Stimulated activated CD4-positive, alpha-beta T cell treated with anti-CD3 and anti-CD28 coated beads, TNF-alpha, amount 100 ng/mL, for 4 hours (primary cell): ENCODE measurements at places on chromosomes 16 and 17.

- no peak for DNase-seq
Measured at GRCh38 chr16:86466696-86467406, 43.5 kb upstream of the FOXF1 start.

DNA sequence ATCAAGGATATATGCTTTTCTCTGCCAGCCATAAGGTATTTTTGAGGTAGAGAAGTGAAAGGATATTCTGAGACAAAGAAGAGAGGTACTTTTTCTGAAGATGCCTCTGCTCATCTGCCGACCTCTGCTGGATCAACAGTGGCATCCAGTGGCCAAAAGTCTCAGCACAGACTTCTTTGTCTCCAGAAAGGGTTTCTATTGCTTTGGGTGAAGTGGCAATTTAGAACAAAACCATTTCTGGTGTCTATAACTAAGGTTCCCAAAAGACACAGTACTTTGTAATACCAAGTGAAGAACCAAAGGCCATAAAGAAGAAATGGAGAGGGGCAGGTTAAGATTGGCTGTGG is 155.2 kb upstream of the C17orf78 start:
- no peak for DNase-seq

DNA sequence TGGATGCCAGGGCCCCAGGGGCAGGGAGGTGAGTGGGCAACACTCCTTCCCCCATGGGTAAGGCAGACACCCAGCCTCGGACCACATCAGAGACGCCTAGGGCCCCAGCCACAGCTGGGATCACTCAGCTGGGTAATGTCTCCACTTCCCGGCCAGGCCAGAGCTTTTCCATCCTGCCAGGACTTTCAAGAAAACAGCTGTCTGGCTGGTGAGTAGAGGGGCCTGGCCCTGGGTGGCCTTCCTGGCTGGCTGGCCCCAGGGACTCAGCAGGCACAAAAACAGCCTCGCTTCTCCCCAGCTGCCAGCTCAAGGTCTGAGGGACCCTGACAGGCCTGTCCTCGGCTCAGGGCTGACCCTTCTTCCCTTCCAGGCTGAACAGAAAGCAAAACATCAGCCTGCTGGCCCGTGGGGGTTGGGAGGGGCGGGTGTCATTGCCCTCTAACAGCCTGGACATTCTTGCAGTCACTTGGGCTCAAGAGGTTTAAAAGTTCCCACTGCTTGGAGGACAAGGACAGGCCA is 45.3 kb upstream of the JPH3 start:
- no peak for DNase-seq

DNA sequence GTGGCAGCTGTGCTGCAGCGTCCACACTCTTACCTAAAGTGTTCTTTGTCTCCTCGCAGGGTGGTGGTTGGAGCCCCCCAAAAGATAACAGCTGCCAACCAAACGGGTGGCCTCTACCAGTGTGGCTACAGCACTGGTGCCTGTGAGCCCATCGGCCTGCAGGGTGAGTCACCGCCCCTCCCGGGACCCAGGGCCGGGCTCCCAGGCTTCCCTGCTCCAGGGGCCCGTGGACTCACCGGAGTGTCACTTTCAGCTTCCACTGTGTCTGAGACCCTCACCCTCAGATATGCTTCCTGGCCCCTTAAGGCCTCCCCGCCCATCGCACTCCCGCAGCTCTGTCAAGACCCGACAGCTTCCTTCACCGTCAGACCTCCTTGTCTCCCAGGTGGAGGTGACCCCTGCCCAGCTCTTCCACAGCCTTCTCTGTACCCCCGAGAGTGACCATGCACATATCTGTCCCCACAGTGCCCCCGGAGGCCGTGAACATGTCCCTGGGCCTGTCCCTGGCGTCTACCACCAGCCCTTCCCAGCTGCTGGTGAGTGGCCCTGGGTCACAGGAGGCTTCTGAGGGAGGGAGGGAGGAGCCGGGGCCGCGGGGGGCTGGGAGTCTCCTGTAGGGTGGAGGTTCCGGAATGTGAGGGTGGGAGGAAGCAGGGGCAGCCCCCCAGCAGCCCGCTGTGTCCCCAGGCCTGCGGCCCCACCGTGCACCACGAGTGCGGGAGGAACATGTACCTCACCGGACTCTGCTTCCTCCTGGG is 1.8 kb downstream of the ITGAX start:
- DNase-seq: no peak

DNA sequence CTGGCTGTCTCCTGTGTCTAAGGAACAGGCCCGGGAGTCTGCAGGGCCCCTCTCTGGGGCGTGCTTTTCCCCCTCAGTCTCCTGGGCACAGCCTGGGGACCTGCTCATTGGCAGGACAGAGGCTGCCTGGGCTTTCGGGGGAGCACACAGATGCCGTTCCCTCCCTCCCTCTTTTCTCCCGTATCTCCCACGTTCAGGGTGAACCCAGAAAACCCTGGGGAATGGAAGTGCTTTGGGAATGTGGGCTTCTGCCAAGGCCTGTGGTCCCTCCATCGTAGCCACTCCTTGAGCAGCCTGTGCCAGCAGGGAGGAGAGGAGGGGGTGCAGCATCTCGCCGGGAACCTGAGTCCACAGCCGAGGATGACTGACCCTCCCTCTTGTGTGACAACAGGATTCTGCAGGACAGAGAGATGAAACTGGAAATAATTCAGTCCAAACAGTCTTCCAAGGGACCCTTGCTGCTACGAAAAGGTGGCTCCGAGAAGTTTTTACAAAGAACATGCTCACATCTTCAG is 52.0 kb downstream of the RNF213 start:
- DNase-seq: no peak

DNA sequence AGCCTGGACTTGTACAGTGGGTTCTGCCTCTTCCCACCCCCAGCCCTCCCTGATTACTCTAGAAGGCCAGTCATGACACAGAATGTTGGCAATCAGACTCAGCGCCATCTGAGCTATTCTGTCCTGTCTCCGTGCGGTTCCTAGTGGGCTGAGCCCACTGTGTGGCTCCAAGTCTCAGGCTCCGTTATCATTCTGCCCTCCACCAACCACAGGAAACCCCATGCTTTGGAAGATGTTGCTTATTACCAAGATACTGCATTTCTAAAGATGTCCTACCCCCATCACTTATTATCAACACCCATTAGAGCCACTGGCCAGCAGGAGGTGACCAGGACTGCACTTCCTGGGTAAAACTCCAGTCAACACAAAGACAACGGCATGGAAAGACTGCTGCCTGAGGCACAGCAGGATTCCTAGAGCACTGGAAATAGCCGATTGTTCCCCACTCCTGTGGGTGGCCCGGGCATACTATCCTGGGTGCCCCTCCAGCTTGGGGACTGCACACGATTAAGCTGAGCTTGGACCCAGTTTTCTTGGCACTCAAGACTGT is 133.6 kb downstream of the AATF start:
- no peak for DNase-seq

DNA sequence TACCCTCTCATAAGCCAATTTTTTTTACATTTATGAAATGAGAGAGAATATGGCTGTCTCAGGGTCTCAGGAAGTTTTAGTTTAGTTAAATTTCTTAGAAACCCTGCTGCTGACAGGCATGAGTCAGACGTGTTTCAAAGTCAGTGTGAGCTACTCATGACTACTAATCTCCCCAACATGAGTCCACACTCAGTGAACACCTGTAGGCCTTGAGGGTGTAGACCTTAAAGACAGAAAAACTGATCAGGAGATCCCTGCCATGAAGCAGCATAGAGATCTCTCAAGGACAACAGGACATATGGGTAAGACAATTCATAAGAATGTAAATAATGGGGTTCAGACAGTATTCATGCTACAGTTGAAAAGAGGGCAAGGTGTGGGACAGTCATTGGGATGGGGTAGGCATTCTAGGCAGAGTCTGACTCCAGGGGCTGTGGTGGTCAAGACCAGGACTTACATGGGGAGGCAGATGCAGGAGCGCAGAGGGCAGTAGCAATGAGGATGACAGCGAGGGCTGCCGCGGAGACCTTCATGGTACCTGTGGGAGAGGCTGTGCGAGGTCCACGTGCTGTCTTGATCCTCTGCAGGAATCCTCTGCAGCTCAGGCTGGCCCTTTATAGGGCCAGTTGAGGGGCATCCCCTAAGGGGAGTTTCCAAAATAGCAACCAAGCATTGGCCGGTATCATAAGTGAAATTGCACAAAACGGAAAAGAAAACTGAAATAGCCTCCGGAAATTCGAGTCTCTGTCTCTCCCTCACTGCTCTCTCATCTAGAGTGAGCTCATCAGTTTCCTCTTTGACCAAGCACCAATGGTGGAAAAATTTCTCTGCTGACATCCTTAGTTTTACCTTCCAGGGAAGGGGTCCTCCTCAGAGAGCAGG is at the start of gene CCL5:
TSS of gene CCL5 (minus strand) at position 588 of the 882 bp plus-strand sequence.
- DNase-seq: no peak

GRCh38 chr17:76716146-76716838 is 5.5 kb upstream of the MXRA7 start:
- DNase-seq: no peak

GRCh38 chr16:11029948-11030347 is 85.6 kb downstream of the CLEC16A start:
- no peak for DNase-seq

- no peak for DNase-seq
Measured at GRCh38 chr17:5840811-5841446, 229.2 kb upstream of the WSCD1 start.

DNA sequence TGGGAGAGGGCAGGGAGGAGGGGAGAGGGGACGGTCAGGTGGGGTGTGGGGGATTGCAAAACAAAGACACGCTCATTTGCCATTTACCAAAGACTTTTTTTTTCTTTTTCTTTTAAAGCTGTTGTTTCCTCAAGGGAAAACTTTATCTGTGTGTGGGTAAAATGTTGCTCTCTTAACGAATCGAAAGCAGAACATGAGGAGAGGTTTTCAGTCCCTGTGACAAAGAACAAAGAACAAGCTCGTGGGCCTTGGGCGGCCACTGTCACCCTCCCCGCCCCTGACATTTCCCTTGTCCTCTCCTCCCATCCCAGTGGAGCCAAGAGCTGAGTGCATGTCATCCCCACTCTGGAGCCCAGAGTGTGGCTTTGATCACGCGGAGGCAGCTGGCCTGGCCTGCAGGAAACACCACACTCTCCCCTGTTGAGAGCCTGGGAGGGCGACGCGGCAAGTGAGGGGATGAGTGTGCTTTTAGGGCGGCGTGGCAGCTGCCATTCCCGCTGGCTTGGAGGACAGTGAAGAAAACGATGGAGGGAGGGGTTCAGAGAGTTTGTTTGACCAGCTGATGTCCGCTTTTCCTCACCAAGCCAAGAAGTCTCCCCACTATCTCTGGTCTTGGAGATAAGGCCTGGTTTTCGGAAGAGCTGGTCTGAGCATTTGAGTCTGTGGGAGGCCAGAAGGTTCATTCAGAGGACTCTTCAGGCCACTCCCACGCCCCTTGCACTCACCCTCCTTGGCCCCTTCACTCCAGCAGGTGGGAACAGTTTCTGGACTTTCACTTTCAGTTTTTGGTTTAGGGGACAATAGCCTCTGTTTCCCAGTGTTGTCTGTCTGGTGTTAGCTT is 11.4 kb downstream of the CCR7 start:
- no peak for DNase-seq

- DNase-seq: no peak
Measured at GRCh38 chr16:89166696-89167424, 4.7 kb upstream of the CDH15 start.
